Stimulated activated CD8-positive, alpha-beta memory T cell treated with anti-CD3 and anti-CD28 coated beads, Interleukin-7, amount 100 ng/mL, for 1 hour (primary cell): ENCODE measurements at places on chromosomes 7 and 10.

DNA sequence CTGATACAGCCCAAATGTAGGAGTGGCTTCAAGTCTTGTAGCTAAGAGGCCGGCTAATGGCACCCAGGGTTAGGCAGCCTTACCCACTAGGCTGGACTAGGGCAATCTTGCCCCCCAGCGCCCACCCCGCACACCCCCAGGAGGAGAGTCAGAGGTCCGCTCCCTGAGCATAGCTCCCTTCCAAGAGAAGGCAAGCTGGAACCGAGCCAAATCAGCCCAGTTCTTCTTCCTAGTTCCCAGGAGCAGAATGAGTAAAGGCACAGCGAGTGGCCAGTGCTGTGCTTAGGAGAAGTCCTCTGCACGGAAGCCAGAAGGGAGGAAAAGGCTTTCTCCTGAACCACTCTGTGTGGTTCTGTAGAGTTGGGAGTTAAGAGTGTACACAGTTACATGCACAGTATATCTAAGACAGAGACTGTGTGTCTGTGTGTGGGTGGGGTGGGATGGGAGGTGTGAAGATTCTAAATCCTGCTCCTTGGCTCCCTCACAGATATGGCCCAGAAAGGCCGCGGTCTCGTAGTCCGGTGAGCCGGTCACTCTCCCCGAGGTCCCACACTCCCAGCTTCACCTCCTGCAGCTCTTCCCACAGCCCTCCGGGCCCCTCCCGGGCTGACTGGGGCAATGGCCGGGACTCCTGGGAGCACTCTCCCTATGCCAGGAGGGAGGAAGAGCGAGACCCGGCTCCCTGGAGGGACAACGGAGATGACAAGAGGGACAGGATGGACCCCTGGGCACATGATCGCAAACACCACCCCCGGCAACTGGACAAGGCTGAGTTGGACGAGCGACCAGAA lies 59.7 kb upstream of the PDCD4 start:
- no peak for DNase-seq

GRCh38 chr7:90568213-90568612 lies 27.9 kb upstream of the CDK14 start:
- DNase-seq = no peak

DNA sequence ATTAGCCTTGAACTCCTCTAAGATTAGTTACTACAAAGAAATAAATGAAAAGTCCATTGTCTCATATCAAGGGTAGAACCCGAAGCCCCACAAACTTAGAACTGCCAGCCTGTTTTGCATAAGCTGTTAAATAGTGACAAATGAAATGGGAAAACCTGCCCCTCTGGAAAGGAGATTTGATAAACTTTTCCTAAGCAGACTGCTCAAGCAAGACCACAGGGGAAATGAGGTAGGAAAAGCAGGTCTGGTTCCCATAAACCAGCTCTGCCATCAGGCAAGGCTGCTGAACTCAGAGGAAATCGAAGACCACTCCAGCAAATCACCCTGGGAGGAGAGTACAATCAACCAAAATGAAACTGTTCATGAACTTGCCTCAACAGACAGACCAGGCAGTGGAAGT lies 181.5 kb upstream of the AOAH start:
- DNase-seq = no peak

DNA sequence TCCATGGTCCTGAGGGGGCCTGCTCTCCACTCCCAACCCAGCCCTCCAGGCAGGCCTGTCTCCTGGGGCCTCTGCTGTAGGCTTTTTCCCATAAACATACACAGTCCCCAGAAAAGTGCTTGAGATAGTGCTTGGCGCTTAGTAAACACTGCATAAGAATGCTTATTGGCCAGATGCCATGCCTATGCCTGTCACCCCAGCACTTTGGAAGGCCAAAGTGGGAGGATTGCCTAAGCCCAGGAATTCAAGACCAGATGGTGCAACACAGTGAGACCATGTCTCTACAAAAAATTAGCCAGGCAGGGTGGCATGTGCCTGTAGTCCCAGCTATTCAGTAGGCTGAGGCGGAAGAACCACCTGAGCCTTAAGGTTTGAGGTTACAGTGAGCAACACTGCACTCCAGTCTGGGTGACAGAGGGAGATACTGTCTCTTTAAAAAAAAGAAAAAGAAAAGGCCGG lies 24.6 kb upstream of the ASL start:
- DNase-seq = no peak

GRCh38 chr10:61784354-61785133 lies 117.0 kb upstream of the ARID5B start:
- no peak for DNase-seq

DNA sequence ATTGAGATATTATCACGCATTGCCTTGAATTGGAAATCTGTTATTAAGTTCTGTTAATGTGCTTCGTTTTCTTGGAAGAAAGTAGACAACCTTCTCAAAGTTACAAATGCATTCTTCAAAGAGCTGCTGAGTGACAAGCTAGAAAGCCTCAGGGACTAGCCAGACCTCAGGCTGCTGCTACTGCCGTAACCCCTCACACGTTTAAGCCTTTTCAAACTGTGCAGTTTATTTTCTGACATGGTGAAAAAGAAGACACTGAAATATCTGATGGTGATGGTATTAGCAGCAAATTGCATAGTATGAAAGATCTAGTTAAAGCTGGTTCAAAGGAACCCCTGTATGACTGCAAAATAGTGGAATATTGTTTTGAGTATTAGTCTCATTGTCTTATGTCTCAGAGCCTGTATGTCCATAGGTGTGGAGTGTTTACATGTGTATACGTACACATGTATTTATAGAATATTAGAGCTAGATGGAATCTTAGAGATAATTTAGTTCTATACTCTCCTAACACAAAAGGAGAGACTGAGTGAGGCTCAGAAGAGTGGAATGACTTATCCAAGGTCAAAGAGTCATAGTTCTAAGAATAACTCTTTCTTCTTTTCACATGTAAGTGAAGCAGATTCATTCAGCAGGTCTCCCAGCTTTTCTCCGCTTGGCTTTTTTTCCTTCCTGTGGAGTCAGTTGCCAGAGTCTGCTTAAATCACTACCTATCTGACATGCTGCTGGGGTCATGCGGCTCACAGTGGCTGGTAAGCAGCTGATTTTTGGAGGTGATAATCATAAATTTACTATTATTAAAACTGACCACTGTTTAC lies 431.9 kb downstream of the PLXDC2 start:
- no peak for DNase-seq

DNA sequence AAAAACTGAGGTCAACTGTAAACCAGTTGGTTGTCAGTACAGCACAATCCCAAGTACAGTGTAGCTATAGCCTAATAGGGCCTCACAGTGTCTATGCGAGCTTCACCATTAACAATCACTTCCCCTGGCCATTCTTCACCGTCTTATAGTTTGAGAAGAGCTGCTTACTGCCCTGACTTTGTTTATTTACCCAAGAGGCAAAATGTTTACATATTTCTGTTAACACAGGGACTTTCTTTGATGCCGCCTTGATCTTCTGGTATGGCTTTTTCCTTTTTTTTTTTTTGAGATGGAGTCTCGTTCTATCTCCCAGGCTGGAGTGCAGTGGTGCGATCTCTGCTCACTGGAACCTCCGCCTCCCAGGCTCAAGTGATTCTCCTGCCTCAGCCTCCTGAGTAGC lies 3.3 kb downstream of the MYOF start:
- no peak for DNase-seq

- no peak for DNase-seq
These were observed 263.2 kb downstream of the HGF start for GRCh38 chr7:81506609-81507008.
